NCI-H524 treated with DMSO at 0.1 percent for 48 hours (cell line): ENCODE measurements at places on chromosomes 2 and 18.

GRCh38 chr2:133859578-133859977, 291.3 kb upstream of the NCKAP5 start:
- DNase-seq: no peak

DNA sequence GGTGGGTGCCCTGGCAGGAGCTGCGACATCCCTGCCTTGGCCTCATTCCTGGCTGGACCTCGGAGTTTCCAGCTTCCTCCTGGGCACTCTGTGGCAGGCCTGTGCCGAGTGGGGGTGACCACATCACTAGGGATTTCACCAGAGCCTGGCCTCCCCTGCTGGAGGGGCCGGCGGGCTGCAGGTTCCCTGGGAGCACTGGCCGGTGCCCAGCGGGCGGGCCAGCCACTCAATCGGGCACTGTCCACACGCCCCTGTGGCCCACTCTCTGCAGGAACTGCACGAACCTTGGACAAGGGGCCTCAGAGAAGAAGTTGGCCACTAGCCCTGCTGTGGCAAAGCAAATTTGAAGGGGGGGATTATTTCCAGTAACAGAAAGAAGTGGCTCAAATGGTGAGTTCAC, 110.7 kb upstream of the APCDD1 start:
- no peak for DNase-seq

DNA sequence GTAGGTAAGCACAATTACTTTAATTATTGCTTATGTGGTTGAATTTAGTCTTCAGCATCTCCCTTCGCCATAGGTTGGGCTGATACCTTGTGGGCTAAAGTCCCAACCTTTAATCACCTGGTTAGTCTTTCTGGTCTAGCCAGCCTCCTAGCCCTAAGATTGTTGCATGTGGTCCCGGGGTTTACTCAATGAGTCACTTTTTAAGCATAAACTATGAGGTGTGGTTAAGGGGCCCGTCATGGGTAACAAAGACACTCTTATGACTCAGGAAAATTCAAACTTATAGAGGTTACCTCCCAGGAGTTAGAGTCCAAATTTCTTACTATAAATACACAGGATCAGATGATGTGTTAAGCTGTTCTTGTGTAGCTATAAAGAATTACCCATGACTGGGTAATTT, 841.6 kb downstream of the TRIB2 start:
- no peak for DNase-seq

- no peak for DNase-seq
These were observed 446.7 kb downstream of the SETBP1 start for GRCh38 chr18:45127405-45127804.

DNA sequence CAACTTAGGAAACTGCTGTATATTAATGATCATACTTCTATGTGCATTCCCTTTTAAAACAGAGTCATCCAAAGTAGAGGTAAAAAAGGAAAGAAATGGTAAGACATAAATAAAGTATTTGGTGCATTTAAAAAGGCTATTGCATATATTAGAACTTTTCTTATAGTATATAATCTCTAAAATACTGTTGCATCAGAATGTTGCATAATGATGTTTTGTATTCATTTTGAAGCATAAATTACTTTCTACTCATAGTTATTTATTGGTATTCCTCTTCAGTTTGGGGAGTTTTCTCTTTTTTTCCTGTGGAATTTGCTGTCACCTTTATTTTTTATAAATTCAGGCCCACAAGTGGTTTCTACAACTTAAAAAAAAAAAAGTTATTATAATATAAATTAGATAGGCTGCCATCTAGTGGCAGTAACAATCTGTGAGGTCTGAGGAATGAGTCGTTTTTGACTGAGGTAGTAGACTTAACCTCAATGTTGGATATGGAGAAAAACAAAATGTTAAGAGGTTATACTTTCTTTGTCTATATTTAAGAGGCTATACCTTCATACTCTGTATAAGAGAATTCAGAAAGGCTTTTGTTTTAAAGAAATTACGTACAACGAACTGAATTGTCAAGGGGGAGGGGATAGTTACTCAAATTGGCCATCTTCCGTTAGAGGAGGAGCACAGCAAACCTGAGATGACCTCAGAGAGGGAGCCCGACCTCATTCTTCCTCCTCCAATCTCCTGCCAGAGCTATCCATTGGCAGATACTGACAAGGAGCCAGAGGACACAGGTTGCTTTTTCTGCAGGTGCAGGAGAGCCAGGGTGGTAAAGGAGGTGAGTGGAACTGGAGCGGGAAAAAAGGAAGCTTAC, 23.8 kb downstream of the ANKAR start:
- DNase-seq: no peak

- DNase-seq: no peak
These were observed 281.4 kb upstream of the CELF4 start for GRCh38 chr18:37846996-37847395.

GRCh38 chr2:200172944-200173581, 133.4 kb upstream of the SPATS2L start:
- DNase-seq: no peak

DNA sequence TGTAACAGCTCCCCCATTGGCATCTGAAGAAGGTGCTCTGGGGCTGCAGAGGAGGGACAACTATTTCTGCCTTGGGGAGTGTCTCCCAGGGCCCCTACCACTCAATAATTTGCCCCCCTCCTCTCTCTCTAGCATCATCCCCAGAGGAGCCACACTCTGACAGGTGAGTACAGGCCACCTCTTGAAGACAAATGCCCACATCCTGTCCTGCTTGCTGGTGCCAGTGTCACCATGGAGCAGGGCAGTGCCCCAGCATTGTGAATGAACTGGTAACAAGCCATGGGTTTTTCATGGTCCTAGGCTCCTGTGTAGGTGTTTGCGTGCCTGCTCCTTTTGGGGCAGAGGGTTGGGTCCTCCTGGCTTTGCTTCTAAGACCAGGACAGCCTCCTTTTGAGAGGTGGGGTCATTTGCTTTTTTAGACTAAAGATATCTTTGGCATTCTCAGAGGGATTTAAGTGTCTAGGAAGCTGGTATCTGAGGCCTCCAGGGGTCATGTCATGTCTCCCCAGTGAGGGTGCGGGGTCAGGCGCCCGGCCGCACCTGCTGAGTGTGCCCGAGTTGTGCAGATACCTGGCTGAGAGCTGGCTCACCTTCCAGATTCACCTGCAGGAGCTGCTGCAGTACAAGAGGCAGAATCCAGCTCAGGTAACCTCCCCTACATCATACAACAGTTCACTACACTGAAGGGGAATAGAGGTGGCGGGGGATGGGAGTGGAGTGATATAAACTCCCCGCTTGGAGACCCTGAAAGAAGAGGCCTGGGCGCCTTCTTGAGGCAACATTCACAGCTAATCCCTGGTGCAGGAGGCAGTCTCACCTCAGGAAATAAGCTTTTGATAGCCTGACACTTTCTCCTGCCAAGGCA, 1.8 kb downstream of the RETREG2 start:
- DNase-seq: no peak

- no peak for DNase-seq
These were observed 135.3 kb downstream of the PTGR3 start for GRCh38 chr18:75073654-75074053.

GRCh38 chr2:107392241-107392704, 434.4 kb upstream of the RGPD4 start:
- no peak for DNase-seq

GRCh38 chr2:45909677-45910191, 258.3 kb downstream of the PRKCE start:
- no peak for DNase-seq

DNA sequence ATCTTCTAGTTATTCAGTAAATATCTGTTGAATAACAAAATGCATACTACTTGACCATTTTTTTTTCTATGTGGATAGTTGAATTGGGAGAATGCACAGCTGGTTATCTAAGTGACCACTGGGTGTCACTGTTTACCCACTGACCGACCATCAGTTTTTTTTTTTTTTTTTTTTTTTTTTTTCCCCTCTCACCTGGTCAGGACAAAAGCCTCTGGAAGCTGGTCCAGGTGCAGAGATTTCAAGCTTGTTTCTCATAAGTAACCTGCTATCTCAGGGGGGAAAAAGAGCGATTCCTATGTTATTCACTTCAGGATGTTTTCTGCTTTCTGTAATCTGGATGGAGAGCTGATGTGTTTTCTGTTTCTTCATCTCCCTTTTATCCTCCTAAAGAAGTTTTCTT, 256.0 kb downstream of the DCDC2C start:
- DNase-seq: peak; percentile 4

DNA sequence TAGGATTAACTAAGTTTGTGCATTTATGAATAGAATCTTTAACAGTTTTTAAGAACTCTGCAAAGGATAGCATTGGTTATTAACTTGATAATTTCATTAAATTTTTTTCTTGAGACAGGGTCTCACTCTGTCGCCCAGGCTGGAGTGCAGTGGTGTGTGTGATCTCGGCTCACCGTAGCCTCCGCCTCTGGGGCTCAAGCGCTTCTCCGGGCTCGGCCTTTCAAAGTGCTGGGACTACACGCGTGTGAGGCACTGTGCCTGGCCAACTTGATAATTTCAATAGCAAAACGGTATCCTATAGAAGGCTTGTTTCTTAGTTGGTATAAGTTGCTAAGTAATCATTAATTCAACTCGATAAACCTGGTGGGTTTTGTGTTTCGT, 38.0 kb downstream of the ADNP2 start:
- DNase-seq: no peak

DNA sequence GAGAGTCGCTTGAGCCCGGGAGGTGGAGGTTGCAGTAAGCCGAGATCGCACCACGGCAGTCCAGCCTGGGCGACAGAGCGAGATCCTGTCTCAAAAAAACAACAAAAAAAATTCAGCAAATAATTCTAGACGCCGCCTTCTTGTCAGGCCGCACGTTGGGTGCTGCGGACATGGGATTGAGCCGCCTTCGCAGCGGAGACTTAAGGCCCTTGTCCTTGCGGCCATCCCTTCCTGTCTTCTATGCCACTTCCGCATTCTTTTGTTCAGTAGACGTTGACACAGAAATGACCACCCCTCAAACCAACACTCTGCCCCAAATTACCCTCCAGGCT, 15.8 kb downstream of the PTPN18 start:
- DNase-seq: no peak

- DNase-seq: no peak
These were observed 121.5 kb downstream of the PIEZO2 start for GRCh38 chr18:11027862-11028261.

GRCh38 chr2:7792031-7792651, 874.9 kb downstream of the RNF144A start:
- no peak for DNase-seq

DNA sequence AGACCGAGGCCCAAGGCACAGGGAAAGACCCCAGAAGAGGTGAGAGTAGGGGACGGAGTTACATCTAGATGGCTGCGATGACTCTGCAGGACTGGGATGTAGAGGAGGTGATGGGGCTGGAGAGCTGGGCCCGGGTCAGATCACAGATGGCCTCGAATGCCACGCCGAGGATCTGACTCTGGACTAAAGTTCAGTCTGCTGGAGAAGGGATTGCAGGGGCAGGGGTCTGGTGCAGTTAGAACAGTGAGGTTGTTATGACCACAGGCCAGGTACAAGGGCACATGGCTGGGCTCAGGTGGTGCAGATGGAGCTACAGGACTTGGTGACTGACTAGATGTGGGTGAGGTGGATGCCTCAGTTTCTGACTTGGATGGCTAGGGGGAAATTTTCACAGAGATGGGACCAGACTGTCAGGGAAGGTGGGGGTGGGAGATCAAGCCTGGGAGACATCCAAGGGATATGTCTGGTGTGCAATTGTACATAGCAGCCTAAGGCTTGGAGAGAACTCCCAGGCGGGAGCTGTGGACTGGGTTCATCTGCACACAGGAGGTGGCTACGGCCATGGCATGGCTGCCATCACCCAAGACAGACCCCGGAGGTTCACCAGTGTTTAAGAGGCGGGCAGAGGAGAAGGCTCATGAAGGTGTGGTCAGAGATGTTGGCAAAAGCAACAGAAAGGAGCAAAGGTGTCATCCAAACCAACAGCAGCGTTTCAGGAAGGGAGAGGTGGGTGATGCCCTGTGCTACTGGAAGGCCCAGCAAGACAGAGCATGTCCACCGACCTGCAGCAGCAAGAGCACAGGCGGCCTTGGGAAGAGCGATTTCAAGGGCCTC, 66.9 kb downstream of the CIB4 start:
- DNase-seq: no peak

GRCh38 chr2:138827426-138828054, 47.4 kb upstream of the NXPH2 start:
- DNase-seq: no peak

GRCh38 chr18:37986665-37987064, 421.1 kb upstream of the CELF4 start:
- no peak for DNase-seq

GRCh38 chr2:178191004-178191508, 3.3 kb upstream of the OSBPL6 start:
- DNase-seq: no peak

GRCh38 chr2:200252265-200253067, 54.0 kb upstream of the SPATS2L start:
- DNase-seq: no peak
